ENCODE measurements at places on chromosomes 3 and 15. TPM values are rescaled to one million over a fixed set of nuclear protein-coding genes. Genes with fewer than 3 reads are reported as not detected.

The CGNL1 gene
- total RNA-seq, result not detected

GRCh38 chr3:130260918-130261317 lies 84.6 kb upstream of the COL6A5 start:
- no peak overlapping the region for H3K4me3 ChIP-seq
- no peaks in the 10 kb centered on the region for H3K36me3 ChIP-seq
- no peak for DNase-seq

DNA sequence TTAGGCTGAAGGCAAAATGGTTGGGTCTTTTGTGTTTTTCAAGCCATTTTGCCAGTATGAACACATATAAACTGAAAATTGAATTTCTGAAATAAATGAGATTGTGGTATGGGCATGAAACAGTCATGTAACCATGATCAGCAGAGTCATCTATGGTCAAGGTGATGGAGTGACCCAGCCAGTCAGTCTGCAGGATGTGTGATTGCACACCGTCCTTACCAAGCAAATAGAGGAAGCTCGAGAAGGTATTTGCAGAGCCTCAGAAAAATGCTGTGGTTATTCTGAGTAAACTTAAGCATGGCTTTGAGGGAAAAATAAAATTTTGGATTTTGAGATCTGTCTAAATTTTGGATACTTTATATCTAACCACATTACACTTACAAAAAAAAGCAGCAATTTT lies 95.9 kb upstream of the RNF7 start:
- no peaks in the 10 kb centered on the region for H3K36me3 ChIP-seq
- H3K4me3 ChIP-seq, result no peak overlapping the region
- no peak overlapping the region for H3K27ac ChIP-seq
- no peak for DNase-seq

The FANCD2OS gene
- not detected for total RNA-seq

DNA sequence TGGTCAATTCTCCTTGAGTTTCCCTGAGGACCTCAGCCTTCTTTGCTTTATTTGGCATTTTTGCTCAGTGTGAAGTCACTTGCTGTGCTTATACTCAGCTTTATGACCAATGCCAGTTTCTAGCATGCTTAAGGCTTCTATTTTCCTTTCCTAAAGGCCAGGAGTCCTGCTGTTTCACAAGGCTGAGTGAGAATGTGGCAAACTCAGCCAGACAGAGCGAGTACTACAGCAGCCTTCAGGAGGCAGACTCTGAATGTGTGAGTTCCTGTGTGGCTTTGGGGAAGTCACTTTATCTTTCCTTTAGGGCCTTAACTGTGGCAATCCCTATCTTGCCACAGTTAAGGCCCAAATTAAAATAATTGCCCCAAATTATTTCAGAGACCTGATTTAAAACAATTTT lies 213.2 kb upstream of the MRPL3 start:
- no peaks in the 10 kb centered on the region for H3K36me3 ChIP-seq
- H3K27me3 ChIP-seq, result no peaks in the 10 kb centered on the region
- H3K4me1 ChIP-seq, result no peaks in the 10 kb centered on the region

GRCh38 chr3:16309558-16309957 lies 44.5 kb downstream of the OXNAD1 start:
- peaks cover 80% of the 10 kb centered on the region for H3K4me1 ChIP-seq
- DNase-seq, result peak; percentile 87
- peak overlapping the region; percentile 89 for H3K27ac ChIP-seq
- peak overlapping the region; percentile 61 for H3K4me3 ChIP-seq

GRCh38 chr15:89666184-89666857 lies 11.1 kb upstream of the KIF7 start:
- DNase-seq, result no peak
- H3K4me3 ChIP-seq, result peak overlapping the region; percentile 10
- no peak overlapping the region for H3K27ac ChIP-seq
- H3K36me3 ChIP-seq, result no peaks in the 10 kb centered on the region
- no peaks in the 10 kb centered on the region for H3K4me1 ChIP-seq

DNA sequence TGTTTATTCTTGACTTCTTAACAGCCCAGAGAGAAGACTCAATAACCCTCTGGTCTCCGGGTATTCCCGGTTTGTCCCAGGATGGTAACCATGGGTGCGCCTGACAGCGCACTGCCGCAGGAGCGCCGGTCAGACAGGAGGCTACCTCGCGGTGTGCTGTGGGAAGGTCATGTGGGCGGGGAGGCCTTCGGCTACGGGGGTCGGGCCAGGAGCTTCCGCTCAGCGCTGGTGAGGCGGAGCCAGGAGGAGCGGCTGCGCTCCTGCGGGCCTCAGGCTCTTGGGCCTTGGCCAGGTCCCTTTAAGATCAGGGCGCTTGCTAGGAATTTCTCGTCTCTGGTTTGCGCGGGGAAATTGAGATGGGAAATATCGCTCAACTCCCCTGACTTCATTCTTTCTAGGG lies 182.3 kb upstream of the NDN start:
- H3K27me3 ChIP-seq, result peaks cover 2% of the 10 kb centered on the region
- DNase-seq, result no peak
- no peak overlapping the region for H3K4me3 ChIP-seq
- no peak overlapping the region for H3K27ac ChIP-seq

The PLOD2 gene
- 2.0 TPM for total RNA-seq

The LRRC49 gene
- total RNA-seq, result not detected

DNA sequence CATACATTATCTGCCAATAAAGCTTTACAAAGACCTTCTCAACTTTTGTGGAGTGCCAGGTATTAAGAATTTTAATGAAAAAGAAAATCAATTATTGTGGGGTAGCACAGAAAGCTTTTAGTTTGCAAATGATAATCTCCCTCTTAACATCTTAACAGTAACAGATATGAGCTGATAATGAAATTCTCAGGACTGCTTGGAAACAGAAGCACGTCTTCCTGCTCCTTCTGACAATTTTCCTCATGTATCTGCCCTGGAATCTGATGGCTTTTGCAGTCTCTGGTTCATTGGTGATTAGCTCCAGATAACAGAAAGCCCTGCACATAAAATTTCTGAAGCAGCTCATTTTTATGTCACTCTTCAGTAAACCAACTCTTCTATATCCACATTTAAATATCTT lies 432.4 kb upstream of the PDZRN3 start:
- H3K36me3 ChIP-seq, result no peaks in the 10 kb centered on the region
- no peaks in the 10 kb centered on the region for H3K4me1 ChIP-seq
- DNase-seq, result no peak
- H3K27me3 ChIP-seq, result no peaks in the 10 kb centered on the region
- no peak overlapping the region for H3K27ac ChIP-seq

The ACP3 gene
- total RNA-seq, result not detected

The ZNF660 gene
- 0.30 TPM for total RNA-seq

DNA sequence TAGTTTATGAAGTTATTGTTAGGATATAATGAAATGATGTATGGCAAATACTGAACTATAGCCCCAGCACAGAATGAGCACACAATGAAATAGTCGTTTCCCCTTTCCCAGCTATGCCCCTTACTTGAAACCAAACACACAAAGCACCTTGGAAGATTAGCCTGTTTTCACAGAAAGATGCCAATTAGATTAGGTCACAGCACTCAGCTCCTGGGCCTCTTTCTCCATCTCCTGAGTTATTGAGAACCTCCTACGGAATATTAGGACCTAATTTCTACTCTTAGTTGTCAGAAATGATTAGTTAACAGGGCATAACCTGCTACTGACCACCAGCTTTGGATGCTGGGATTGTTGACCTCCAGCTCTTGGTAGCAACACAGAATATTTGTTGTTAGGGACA lies 269.4 kb upstream of the ROPN1 start:
- no peaks in the 10 kb centered on the region for H3K36me3 ChIP-seq
- peaks cover 1% of the 10 kb centered on the region for H3K27me3 ChIP-seq
- H3K4me3 ChIP-seq, result no peak overlapping the region
- no peaks in the 10 kb centered on the region for H3K4me1 ChIP-seq

GRCh38 chr15:57463360-57463759 lies 87.1 kb downstream of the CGNL1 start:
- no peak overlapping the region for H3K4me3 ChIP-seq
- H3K27me3 ChIP-seq, result peaks cover 11% of the 10 kb centered on the region
- no peak overlapping the region for H3K27ac ChIP-seq
- H3K4me1 ChIP-seq, result no peaks in the 10 kb centered on the region
- no peak for DNase-seq

- H3K4me1 ChIP-seq, result no peaks in the 10 kb centered on the region
- no peaks in the 10 kb centered on the region for H3K36me3 ChIP-seq
- DNase-seq, result no peak
- no peaks in the 10 kb centered on the region for H3K27me3 ChIP-seq
- H3K27ac ChIP-seq, result no peak overlapping the region
Measured at GRCh38 chr3:127093312-127093711, 99.6 kb upstream of the PRR23E start.

DNA sequence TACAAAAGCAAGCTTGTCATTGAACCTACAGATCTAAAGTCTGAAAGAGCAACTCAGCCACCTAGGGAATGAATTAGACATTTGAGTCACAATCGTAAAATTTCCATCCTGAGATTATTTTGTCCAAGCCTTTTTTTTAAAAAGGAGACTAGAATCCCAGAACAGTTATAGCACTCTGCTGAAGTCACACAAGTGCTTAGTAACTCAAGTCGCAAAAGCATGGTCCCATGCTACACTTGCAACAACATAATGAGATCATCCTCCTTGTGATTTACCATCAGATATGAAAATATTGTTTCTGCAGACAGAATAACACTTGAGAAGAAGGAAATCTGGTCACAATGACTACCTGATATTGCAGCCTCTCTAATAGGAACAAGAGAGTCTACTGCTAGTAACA lies 106.7 kb downstream of the ZIC4 start:
- H3K4me3 ChIP-seq, result no peak overlapping the region
- no peaks in the 10 kb centered on the region for H3K4me1 ChIP-seq
- H3K36me3 ChIP-seq, result no peaks in the 10 kb centered on the region
- H3K27me3 ChIP-seq, result no peaks in the 10 kb centered on the region
- DNase-seq, result no peak
- H3K27ac ChIP-seq, result no peak overlapping the region

The CPA3 gene
- not detected for total RNA-seq

DNA sequence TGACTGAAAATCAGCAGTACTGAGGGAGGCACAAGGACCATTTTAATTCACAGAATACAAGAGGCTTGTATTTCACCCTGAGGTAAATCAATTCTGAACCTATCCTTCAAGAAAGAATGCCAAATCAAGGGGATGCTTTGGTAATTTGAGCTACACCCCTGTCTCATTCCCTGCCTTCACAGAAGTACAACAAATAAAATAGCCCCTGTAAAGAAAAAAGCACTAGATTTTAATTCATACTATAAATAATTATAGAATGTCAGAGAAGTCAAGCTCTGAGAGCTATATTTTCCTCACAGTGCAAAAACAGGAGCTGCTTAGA lies 249.0 kb downstream of the ISL2 start:
- H3K4me3 ChIP-seq, result no peak overlapping the region
- H3K36me3 ChIP-seq, result peaks cover 1% of the 10 kb centered on the region
- no peak for DNase-seq
- H3K27me3 ChIP-seq, result no peaks in the 10 kb centered on the region
- no peak overlapping the region for H3K27ac ChIP-seq

The SLCO2A1 gene
- total RNA-seq, result not detected

GRCh38 chr3:32442766-32443165 lies 51.1 kb downstream of the CMTM7 start:
- H3K27ac ChIP-seq, result no peak overlapping the region
- H3K4me1 ChIP-seq, result peaks cover 53% of the 10 kb centered on the region
- no peak overlapping the region for H3K4me3 ChIP-seq
- no peak for DNase-seq
- H3K27me3 ChIP-seq, result no peaks in the 10 kb centered on the region
- peaks cover 48% of the 10 kb centered on the region for H3K36me3 ChIP-seq

DNA sequence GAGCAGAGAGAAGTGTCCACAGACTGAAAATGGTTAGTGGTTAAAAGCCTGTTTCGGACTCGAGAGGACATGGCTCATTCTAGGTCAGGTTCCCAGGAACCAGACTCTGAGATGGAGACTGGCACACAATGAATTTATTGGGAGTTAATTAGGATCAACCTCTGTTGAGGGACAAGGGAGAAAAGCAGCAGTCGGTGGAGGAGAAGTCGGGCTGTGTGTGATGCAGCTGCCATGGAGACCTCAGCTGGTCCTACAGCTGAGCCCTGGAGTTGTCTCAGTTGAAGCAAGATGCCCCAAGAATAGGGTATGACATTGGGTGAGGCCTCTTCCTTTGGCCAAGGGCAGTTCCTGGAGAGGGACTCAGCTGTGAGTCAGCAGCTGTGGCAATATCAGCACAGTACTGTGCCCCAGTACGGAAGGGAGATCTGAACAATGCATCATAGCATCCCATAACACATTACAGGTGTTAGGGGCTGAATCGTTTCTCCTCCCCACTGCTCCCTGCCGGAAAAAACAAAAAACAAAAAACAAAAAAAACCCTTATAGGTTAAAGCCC lies 105.4 kb downstream of the ABHD5 start:
- DNase-seq, result no peak
- no peak overlapping the region for H3K27ac ChIP-seq
- no peak overlapping the region for H3K4me3 ChIP-seq
- no peaks in the 10 kb centered on the region for H3K36me3 ChIP-seq
- peaks cover 2% of the 10 kb centered on the region for H3K27me3 ChIP-seq
- H3K4me1 ChIP-seq, result no peaks in the 10 kb centered on the region

The SPINK8 gene
- not detected for total RNA-seq

The NOX5 gene
- not detected for total RNA-seq

The CD276 gene
- total RNA-seq, result 20.1 TPM

The IQCF5 gene
- not detected for total RNA-seq

GRCh38 chr3:160477750-160478149 lies 28.2 kb upstream of the TRIM59 start:
- H3K4me3 ChIP-seq, result no peak overlapping the region
- H3K4me1 ChIP-seq, result peaks cover 4% of the 10 kb centered on the region
- H3K27ac ChIP-seq, result no peak overlapping the region
- H3K36me3 ChIP-seq, result no peaks in the 10 kb centered on the region
- peaks cover 12% of the 10 kb centered on the region for H3K27me3 ChIP-seq
- DNase-seq, result no peak

The SUSD5 gene
- total RNA-seq, result not detected

GRCh38 chr3:156479604-156480003 lies 75.3 kb downstream of the SSR3 start:
- peaks cover 29% of the 10 kb centered on the region for H3K4me1 ChIP-seq
- H3K4me3 ChIP-seq, result no peak overlapping the region
- DNase-seq, result no peak
- peaks cover 33% of the 10 kb centered on the region for H3K27me3 ChIP-seq

GRCh38 chr3:72155391-72156064 lies 370.6 kb upstream of the PROK2 start:
- H3K36me3 ChIP-seq, result no peaks in the 10 kb centered on the region
- peaks cover 4% of the 10 kb centered on the region for H3K4me1 ChIP-seq
- no peak overlapping the region for H3K4me3 ChIP-seq
- H3K27me3 ChIP-seq, result no peaks in the 10 kb centered on the region
- no peak overlapping the region for H3K27ac ChIP-seq
- DNase-seq, result no peak

DNA sequence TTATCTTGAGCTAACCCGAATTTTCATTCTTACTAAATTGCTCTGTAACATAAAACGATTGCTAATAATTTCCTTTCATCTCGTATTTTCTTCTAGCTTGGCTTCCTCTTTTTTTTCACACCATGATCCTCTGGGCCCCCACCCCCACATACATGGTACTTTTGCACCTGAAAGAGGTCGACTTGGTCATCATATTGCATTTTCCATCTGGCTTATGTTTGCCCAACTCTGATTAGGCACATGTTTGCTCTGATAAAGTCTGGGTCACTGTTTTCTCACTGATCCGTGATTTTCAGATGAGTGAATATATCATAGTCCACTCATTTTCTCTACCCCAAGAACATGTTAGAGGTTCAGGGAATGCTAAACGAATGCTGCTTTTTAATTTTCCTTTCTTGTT lies 49.5 kb downstream of the ARRDC4 start:
- DNase-seq, result no peak
- no peak overlapping the region for H3K4me3 ChIP-seq
- H3K36me3 ChIP-seq, result no peaks in the 10 kb centered on the region
- no peak overlapping the region for H3K27ac ChIP-seq

GRCh38 chr3:145533696-145534095 lies 627.3 kb downstream of the PLOD2 start:
- H3K4me1 ChIP-seq, result no peaks in the 10 kb centered on the region
- no peak overlapping the region for H3K4me3 ChIP-seq
- no peaks in the 10 kb centered on the region for H3K36me3 ChIP-seq
- DNase-seq, result no peak

Measured in activated CD4-positive, alpha-beta T cell treated with anti-CD3 and anti-CD28 coated beads, Interleukin-2, amount 10 ng/mL, durations not matched to agents 24 days and 14 days (primary cell).